HT1080 (cell line): ENCODE measurements at places on chromosomes 5 and 9. TPM values are rescaled to one million over a fixed set of nuclear protein-coding genes. Genes with fewer than 3 reads are reported as not detected.

DNA sequence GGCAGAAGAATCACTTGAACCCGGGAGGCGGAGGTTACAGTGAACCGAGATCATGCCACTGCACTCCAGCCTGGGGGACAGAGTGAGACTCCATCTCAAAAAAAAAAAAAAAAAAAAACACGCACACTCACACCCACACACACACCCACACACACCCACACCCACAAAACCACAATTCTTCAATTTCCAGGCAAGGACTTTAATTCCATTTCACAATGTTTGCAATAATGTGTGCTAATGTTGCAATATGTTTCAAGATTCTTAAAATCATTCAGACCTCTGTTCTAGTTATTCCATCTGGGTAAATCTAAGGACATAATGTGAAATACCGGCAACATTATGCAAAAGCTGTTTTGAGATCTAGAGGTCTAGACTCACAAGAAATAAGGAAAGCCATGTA, 28.3 kb downstream of the CCDC69 start:
- DNase-seq, result no peak

DNA sequence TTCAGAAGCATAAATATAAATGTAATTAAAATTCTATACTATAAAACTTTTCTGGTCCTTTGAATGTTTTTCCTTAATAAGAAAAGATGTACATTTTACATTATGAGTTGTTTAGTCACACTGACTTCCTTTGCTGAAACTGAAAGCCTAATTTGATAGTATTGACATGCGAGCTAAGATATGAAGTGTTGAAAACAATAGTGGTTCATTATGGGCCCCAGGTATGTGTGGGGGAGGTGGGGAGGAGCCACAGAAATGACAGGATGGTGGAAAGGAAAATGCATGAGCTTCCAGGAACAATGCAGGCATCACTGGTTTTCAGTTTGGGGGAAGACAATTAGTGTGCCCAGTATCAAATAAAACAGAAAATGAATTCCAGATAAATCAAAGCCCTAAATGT, 35.4 kb upstream of the RLN1 start:
- no peak for DNase-seq

DNA sequence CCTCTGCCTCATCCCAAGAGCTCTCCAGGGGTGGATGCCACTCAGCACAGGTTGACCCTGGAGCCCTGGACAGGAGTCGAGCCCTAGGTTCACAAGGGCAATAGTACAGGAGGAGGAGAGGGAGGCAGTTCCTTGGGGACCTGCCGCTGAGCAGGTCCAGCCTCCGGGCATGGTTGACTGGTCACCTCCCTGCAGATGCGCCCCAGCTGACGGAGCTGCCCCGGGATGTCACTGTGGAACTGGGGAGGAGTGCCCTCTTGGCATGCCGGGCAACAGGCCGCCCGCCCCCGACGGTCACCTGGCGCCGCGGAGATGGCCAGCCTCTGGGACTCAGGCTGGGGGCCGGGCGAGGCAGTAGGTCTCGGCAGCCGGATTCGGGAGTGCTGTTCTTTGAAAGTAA, 53.7 kb downstream of the HMCN2 start:
- no peak for DNase-seq

DNA sequence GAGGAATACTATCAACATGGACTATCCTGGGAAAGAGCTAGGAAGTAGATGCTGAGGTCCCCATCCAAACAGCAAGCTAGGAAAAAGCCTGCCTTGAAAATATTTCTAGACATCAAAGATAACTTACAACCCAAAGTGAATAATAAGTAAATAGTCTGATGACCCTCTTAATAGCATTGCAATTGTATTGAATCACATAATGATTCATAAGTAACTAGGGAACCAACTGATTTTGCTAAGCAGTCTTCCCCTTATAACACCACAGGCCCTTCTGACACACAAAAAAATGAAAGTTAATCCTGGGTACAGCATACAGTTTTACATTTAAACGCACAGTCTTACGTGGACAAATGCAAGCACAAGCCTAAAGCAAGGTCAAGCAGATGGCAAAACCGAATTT, 199.3 kb downstream of the RFK start:
- DNase-seq, result no peak

- no peak for DNase-seq
Measured at GRCh38 chr5:127228540-127229184, 61.9 kb upstream of the MEGF10 start.

DNA sequence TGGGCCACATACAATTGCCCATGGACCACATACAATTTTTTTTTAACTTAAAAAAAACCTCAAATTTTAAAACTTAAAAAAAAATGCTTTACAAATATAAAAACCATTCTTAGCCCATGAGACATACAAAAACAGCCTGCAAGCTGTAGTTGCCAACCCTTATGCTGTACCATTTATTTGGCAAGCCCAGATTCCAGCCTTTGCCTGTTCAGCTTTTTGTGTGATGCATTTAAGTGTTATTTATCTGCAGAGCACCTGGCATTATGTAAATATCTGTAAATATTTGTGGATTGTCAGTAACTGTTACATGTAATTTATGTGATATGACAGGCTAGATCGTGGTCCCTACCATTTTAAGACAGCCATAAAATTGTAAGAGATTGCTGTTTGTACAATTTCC, 32.6 kb downstream of the HEXB start:
- no peak for DNase-seq

DNA sequence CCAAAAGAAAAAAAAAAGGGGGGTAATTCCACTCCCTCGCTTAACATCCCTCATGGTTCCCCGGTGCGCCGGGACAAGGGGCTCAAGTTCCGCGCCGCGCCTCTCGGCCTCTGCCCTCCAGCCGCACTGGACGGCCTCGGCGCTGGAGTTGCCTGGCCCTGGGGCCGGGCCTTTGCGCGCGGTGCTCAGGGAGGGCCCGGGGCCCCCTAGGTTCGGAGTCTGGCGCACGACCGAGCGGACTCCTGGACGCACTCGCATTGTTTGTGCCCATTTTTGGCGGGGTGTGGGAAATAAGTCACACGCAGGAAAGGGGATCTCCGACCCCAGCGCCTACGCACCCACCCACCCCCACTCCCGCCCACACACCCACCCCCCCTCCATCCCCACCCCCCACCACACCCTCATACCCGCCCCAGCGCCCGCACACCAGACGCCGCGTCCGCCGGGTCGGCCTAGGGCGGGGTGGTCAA, 381 bp downstream of the MED22 start:
- peak; percentile 46 for DNase-seq

- no peak for DNase-seq
Measured at GRCh38 chr9:136531186-136531903, 14.5 kb downstream of the NOTCH1 start.

DNA sequence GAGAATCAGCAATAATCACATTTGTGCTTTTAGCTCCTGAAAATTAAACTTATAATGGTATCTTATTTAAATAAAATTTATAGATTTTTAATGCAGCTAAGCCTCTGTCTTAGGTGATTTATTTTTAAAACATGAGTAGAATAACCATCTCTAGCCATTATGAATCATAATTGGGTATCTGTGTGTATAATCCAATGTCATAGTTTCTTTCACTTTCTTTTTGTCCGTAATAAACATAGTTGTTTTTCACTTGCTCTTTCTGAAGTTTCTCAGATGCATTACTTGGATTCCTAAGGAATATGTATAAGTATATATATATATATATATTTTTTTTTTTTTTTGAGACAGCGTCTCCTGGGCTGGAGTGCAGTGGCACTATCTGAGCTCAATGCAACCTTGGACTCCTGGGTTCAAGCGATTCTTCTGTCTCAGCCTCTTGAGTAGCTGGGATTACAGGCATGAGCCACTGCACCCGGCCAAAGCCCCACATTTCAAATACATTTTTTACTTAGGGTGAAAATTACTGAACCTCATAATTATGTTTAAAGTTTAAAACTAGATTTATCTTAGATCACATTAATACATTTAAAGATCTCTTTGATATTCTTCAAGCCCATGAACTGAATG, 377.1 kb downstream of the PRDM9 start:
- DNase-seq, result peak; percentile 32

- DNase-seq, result peak; percentile 51
Measured at GRCh38 chr5:135466178-135467050, 14.3 kb upstream of the TIFAB start.

GRCh38 chr5:100424017-100424416, 111.2 kb upstream of the FAM174A start:
- no peak for DNase-seq

DNA sequence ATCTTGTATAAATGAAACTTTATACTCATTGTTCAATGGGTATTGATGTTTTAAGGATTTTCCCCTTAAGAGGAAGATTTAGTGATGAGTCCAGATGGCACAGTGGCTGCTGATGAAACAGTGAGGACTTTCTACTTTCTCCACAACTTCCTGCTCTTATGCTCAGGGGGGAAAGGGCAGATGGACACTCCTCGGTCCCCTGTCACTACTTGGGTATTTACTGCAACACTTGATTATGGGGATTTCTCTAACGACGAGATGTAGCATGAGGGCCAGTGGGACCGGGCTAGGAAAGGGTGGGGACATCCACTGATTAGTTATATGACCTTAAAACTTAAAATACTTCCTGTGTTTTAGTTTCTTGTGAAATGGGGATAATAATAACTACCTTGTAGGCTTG, 146.1 kb upstream of the HMHB1 start:
- no peak for DNase-seq

DNA sequence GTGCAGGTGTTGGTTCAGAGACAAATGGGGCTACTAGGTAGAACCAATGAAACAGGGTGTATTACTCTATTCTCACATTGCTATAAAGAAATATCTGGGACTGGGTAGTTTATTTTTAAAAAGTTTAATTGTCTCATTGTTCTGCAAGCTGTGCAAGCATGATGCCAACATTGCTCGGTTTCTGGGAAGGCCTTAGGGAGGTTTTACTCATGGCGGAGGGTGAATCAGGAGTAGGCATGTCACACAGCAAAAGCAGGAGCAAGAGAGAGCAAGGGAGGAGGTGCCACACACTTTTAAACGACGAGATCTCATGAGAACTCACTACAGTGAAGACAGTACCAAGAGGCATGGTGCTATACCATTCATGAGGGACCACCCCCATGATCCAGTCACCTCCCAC, 134.6 kb downstream of the PIK3R1 start:
- DNase-seq, result no peak

DNA sequence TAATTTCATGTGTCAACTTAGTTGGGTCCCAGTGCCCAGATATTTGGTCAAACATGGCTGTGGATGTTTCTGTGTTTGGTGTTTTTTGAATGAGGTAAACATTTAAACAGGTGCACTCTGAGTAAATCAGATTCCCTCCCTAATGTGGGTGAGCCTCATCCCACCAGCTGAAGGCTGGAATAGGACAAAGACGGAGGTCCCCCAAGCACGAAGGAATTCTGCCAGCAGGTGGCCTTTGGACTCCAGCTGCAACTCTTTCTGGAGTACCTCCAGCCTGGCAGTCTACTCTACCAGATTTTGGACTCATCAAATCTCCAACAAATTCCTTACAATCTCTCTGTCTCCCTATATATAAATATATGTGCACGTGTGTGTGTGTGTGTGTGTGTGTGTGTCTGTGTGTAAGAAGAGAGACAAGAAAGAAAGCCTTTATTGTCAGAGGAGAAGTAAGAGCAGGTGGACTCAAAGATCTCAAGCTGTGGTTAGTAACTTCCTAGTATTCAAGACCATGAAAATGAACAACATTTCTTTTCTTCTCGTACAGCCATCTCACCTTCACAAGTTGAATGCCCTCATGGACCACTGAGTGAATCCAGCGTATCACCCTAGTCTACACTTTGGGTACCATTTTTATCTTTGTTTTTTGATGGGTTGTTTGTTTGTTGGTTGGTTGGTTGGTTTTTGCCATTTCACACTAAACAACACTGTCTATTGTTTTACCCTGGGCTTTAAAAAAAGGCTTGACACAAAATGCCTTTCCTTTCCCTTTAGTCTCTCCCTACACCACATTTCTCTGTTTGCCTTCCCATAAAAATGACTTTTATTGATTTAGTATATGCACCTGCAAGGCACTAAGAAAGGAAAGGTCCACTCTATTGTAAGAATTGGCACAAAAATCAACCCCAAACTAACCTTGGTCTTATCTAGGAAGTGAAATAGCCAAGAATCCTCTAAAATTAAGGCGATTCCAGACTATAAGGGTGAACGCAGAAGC, 118.7 kb downstream of the TENT4A start:
- DNase-seq, result no peak

DNA sequence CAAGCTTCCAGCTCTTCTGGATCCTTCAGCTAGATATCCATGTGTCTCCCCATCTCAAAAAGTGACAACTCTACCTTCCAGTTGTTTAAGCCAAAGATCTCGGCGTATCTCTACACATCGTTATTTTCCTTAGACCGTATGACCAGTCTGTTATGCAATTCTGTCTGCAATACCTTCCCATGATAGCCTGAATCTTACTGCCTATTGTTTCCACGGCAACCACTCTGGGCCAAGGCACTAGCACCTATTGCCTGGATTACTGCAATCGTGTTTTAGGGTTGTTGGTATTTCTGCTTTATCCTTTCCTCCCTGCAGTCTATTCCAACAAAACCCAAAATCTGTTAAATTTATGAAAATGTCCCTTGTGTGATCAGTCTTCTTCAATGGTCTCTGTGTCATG, 448.4 kb downstream of the MTRR start:
- no peak for DNase-seq

GRCh38 chr5:128304791-128305190, 221.2 kb downstream of the SLC12A2 start:
- DNase-seq, result no peak

The TSTD2 gene
- 14.8 and 15.0 TPM in 2 replicates for total RNA-seq

The SEMA6A gene
- total RNA-seq, result 0.11 and 0.37 TPM in 2 replicates

The ERAP2 gene
- 40.2 and 45.6 TPM in 2 replicates for total RNA-seq

The SH3RF2 gene
- 16.0 and 18.9 TPM in 2 replicates for total RNA-seq

The SLCO4C1 gene
- total RNA-seq, result 0.02 TPM in 1 of 2 replicates, not detected in the other

The SFXN1 gene
- 167 and 176 TPM in 2 replicates for total RNA-seq

The NCS1 gene
- 66.9 and 76.3 TPM in 2 replicates for total RNA-seq

The HMMR gene
- 67.6 and 71.2 TPM in 2 replicates for total RNA-seq

The PCDHA10 gene
- not detected in 2 replicates for total RNA-seq
